ENCODE measurements at places on chromosomes 16 and 17.

GRCh38 chr17:31594416-31594815, 202.9 kb downstream of the RAB11FIP4 start:
- no peak for DNase-seq

- DNase-seq, result no peak
Observed at GRCh38 chr16:60107871-60108270, 1373.8 kb upstream of the GOT2 start.

DNA sequence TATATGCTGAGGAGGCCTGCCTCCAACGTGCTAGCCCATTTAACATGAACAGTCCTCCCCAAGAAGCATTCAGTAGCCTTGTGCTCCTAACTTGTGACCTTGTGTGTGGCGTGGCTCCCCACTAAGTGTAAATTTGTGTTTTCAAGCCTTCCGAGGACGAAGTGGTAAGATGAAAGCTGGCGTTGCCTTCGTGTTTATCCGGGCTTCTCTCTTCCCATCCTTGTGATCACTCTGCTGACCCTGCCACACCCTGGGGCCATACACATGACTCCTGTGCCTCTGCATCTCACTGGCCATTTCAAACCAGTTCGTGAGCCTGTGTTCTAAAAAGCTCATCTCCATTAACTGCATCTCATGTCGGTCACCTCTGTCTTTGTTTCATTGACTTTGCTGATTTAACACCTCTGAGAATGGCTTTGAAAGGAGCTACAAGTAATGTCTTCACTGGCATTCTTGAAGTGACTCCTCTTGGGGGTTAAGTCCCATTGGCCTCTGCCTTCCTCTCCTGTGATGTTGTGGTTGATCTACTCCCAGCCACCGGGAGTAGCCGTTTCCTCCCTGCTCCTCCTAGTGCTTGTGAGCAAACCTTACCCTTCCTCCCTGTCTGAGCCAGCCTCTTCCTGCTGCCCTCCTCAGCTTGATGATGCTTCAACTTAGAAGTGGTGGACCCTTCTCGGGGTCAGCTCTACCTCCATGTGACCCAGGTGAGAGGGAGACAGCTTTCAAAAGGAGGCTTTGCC, 27.4 kb upstream of the NAGLU start:
- no peak for DNase-seq

DNA sequence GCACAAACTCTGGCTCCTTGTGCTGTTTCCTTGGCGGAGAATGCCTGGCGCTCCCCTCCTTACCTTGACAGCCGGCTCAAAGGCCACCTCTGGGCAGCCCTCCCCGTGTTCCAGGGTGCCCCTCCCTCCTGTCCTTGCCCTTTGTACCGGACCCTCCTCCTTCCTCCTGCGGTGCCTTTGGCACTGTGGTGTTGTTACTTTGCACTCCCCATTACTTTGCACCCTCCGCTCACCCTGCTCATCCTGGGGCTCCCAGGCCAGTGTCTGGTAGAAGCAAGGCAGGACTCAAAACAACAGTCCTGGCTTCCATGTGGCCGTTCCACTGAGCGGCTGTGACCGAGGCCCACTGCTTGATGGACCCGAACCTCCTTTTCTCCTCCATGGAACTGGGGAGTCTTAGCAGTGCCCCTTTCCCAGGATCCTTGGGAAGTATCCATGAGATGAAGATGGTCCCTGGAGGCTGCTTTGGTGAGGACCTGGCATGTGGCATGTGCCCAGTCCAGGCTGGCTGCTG, 147.8 kb downstream of the CMIP start:
- DNase-seq, result no peak

- no peak for DNase-seq
Observed at GRCh38 chr16:10103118-10103517, 79.1 kb downstream of the GRIN2A start.

- no peak for DNase-seq
Observed at GRCh38 chr16:68665501-68665900, 20.4 kb downstream of the CDH3 start.

GRCh38 chr16:4976079-4976478, 17.9 kb downstream of the SEC14L5 start:
- no peak for DNase-seq

DNA sequence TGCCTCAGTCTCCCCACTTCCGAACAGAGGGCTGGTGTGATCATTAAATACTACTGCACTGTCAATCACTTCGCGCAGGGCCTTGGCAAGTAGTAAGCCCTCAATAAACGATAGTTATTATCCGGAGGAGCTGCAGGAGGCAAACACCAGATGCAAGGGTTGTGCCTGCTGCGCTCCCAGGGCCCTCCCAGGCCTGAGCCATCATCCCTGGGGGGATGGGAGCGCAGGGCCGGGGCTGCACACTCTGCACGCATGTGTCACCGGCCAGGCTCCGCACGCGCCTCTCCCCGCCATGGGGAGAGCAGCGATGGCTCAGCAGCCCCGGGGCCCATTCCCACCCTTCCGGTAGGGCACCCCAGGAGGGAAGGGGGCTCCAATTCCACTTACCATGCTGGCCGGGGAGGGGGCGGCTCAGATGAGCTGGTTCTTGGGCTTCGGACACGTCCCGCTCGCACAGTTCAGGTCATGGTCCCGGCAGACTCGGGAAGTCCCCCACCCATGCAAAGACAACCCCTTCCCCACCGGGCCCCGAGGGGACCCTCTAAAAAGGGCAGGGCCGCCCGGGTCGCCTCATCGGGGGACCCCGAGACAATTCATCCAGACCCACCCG, 681 bp downstream of the XPO6 start:
- no peak for DNase-seq
